ENCODE measurements at places on chromosomes 5 and 9. TPM values are rescaled to one million over a fixed set of nuclear protein-coding genes. Genes with fewer than 3 reads are reported as not detected.

The ANGPTL2 gene
- total RNA-seq, result under 0.01 TPM

The TNPO1 gene
- total RNA-seq, result 366 TPM

The FAXDC2 gene
- total RNA-seq, result 0.34 TPM

The FBN2 gene
- 182 TPM for total RNA-seq

The CCDC152 gene
- 0.21 TPM for total RNA-seq

The LCN9 gene
- total RNA-seq, result not detected

The C1QTNF3 gene
- total RNA-seq, result 1.00 TPM

The BTNL8 gene
- not detected for total RNA-seq

The UGT3A1 gene
- not detected for total RNA-seq

The KLF9 gene
- total RNA-seq, result 58.0 TPM

The PCDHGA3 gene
- total RNA-seq, result 0.36 TPM

The ZNF608 gene
- total RNA-seq, result 1.4 TPM

The TLX3 gene
- not detected for total RNA-seq

The FYB1 gene
- total RNA-seq, result 16.9 TPM

The C9orf153 gene
- 0.64 TPM for total RNA-seq

The LCN2 gene
- total RNA-seq, result 49.6 TPM

The NUP214 gene
- 22.4 TPM for total RNA-seq

The WDR31 gene
- 4.1 TPM for total RNA-seq
